CD8-positive, alpha-beta memory T cell (primary cell): ENCODE measurements at places on chromosomes 3 and 15. TPM values are rescaled to one million over a fixed set of nuclear protein-coding genes. Genes with fewer than 3 reads are reported as not detected.

Gene DNASE1L3
- total RNA-seq: not detected

Gene NAA50
- 199 TPM for total RNA-seq

Gene ADGRG7
- total RNA-seq: not detected

Gene FRMD5
- 0.44 TPM for total RNA-seq

Gene MED12L
- total RNA-seq: 1.8 TPM
